ENCODE measurements at places on chromosomes 16 and 17.
A peak's percentile ranks its signal among the peaks of the same experiment; 100 is the strongest.

DNA sequence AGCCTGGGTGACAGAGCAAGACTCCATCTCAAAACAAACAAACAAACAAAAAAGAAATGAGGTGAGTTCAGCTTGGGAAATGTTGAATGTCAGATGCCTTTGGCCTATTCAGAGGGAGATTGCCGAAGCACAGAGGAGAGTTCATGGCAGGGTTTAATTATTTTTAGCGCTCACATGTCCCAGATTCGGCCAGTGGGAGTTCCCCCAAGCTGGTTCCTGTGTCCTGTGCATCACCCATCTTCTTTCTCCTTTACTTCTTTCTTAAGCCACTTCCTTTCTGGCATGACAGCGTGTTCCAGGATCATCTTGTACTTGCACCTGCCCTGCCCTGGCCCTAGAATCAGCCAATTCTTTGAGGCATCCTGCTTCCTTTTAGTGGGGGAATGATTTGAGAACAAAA lies 9.2 kb downstream of the MPV17L start:
- no peak for DNase-seq

DNA sequence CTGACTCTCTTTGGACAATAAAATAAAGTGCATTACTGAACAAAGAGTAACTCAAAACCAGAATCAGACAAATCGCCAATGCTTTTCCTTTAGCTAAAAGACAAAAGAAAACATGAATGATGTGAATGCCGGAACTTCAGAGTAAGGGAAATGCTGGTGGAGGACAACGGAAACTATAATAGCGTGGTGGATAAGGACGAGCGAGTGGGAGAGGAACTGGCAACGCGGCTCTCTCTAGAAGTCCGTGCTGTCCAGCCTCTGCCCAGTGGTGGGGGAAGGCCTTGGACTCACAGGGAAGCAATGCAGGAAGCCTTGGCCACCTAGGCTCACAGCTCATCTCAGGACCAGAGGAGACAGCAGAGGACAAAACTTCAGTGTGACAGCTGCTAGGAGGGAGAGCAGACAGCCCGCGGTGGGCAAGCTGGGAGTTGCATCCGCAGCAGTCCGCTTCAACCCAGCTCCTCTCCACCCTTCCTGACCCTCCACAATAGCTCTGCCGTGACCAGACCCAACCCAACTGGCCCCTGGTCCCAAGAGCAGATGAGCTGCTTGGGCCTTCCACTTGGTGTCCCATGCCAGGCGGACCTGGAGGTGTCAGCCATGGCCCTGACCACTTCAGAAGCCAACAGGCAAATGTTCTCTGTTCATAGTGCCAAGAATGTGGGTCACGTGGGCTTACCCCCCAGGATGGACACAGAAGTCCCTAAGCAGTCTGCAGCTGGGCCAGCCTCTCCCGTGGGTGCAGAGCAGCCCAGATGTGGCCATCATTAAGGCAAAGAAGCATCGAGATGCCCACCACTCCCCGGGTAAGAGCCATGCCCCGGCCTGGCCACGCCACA lies 5.3 kb upstream of the FAAP100 start:
- no peak for DNase-seq

DNA sequence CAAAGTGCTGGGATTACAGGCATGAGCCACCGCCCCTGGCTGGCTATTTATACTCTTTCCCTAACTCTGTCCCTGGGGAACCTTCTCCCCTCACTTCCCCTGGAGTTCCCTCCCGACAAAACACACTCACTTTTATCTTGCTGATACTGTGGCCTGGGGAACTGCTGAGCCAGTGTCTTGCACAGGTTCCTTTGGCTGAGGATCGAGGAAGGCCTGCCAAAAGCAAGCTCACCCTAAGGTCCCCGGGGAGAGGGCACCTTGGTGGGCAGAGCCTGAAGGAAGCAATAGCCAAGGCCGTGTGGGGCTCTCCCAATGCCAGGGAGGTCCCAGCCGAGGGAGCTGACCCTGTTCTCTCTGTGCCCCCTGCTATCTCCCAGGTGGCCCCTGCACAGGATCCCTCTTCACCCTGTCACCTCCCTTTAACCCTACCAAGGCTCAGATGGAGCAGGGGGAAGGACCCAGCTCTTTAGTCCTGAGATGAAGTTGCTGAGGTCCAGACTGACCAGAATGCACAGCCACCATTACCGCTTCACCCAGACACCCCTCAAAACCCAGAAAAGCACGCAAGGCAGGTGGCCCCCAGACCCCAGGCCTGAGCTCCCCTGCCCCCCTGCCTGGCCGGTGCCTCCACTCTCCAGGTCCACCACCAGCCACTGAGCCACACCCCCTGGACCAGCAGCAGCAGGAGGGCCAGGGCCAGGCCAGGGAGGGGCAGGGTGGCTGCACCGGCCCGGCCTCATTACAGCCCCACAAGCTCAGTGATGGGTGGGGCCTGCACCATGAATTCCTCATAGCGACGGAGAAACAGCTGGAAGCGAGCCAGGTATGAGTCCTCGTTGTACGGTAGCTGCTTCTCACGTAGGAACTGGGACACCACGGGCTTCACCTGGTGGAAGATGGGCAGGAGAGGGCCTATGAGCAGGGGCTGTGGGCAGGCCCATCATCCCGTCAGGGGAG lies 5.1 kb upstream of the FDXR start:
- no peak for DNase-seq

GRCh38 chr16:11253009-11253994 lies 2.7 kb downstream of the SOCS1 start:
- no peak for DNase-seq

GRCh38 chr16:80663078-80663477 lies 122.3 kb downstream of the DYNLRB2 start:
- DNase-seq: no peak

GRCh38 chr17:79630821-79631639 lies 20.2 kb upstream of the RBFOX3 start:
- DNase-seq: peak; percentile 59

- no peak for DNase-seq
Measured at GRCh38 chr17:40130352-40131042, 8.7 kb downstream of the MSL1 start.

- peak; percentile 73 for DNase-seq
Measured at GRCh38 chr16:53055541-53056391, 975 bp downstream of the CHD9 start.

GRCh38 chr17:37220607-37220953 lies 155.2 kb upstream of the C17orf78 start:
- no peak for DNase-seq

DNA sequence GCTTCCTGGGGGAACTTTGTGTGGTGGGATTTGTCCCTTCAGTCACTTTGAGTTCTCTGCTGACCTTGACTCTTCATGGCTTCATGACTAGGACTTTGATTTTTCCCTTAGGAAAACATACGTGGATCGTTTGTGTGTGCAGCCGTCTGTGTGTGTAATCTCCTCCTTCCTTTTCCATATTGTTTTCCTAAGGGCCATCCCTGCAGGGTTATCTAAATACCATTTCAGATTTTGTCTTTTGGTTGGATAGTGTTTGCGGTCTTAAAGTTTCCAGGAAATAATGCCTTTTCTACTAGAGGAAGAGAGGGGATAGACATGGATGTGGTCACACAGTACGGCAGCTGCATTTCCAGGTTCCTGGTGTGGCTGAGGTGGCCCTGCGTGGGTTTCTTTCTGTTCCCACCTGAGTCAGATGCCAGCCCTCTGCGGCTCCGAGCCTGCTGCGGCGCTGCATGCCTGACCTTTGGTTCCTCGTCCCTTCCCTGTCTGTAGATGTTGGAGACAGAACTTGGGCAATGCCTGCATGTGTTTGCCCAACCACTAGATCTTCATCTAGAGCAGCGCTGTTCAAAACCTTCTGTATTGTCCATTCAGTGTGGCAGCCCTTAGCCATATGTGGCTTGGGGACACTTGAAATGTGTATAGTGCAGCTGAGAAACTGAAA lies 72.0 kb upstream of the LGALS9 start:
- no peak for DNase-seq

GRCh38 chr17:70107441-70107840 lies 32.4 kb downstream of the KCNJ16 start:
- DNase-seq: no peak

DNA sequence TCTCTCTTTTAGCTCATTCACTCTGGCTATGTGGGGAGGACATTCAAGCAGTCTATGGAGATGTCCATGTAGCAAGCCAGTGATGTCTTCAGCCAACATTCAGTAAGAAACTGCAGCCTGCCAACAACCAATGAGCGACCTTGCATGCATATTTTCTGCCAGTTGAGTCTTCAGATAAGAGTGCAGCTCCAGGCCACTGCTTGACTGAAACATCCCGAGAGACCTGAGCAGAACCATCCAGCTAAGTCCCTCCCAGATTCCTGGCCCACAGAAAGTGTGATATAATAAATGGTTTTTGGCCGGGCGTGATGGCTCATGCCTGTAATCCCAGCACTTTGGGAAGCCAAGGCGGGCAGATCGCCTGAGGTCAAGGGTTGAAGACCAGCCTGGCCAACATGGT lies 10.5 kb upstream of the C17orf58 start:
- DNase-seq: no peak

DNA sequence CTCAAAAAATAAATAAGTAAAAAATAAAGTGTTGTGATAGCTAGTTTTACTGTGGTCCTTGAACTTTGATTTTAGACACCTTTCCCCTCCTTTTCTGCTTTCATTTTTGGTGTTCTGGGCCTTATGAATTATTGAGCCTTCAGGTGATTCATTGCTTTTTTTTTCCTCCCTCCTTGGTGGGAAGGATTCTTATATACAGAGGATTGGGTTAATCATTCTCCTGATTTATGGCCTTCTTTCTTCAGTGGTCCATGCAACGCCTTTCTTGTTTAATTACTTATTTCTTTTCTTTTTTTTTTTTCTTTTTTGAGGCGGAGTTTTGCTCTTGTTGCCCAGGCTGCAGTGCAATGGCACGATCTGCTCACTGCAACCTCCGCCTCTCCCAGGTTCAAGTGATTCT lies 8.0 kb upstream of the MYL4 start:
- DNase-seq: no peak

- no peak for DNase-seq
Measured at GRCh38 chr17:13337864-13338371, 263.8 kb downstream of the HS3ST3A1 start.

DNA sequence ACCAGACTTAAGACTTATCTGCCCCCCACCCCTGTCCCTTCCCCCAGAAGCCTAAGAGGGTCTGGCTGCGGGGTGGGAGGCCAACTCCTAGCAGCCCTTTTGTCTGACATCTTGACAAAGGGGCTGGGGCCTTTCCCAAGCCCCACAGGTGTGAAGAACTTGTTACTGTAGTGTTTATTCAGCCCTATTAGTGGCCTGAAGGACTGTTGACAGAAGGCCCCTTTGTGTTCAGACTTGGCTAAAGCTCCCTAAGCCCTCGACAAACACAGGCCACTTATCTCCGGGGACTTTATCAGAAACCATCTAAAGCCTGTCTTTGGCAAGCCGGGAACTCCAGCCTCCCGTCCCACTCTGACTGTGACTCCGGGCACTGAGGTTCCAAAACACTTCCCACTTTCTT lies 129.8 kb downstream of the NTN1 start:
- DNase-seq: no peak

- no peak for DNase-seq
Measured at GRCh38 chr16:86444261-86444660, 66.1 kb upstream of the FOXF1 start.

DNA sequence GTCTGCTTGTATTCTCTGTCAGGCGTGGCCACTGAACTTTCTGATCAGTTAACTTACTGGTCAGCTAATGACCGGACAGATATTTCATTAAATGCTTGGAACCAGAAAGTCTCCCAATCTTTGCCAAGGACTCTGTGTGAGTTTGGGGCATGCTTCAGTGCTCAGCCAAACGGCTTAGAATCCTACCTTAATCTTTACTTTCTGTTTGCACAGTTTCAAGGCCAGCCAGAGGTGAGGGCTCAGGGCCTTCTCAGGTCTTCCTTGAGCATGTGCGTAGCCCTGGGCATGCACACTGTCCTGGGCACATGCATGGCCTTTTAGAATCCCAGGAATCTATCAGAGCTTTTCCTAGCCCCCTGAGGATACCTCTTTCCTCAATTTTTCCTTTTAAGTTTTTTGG lies 230.1 kb downstream of the RAB11FIP4 start:
- DNase-seq: no peak

GRCh38 chr17:7553356-7553755 lies 4.5 kb downstream of the TNFSF12 start:
- DNase-seq: no peak

DNA sequence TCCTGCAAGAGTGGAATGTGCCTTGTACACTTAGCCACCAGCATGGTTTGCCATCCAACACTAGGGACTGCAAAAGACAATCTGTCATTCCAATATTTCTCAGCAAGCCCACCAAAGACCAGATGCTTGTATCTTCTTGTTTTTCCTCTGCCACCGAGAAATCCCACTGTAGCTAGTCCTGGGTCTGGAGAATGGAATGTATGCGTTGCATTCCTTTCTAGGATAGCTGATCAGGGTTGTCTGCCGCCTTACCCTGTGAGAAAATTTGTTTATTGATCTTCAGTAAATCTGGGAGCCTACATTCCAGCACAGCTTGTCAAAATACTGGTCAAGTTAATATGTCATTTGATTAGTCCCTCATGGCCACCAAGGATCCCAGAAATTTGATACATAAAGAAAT lies 28.1 kb upstream of the ADAMTS18 start:
- DNase-seq: no peak

DNA sequence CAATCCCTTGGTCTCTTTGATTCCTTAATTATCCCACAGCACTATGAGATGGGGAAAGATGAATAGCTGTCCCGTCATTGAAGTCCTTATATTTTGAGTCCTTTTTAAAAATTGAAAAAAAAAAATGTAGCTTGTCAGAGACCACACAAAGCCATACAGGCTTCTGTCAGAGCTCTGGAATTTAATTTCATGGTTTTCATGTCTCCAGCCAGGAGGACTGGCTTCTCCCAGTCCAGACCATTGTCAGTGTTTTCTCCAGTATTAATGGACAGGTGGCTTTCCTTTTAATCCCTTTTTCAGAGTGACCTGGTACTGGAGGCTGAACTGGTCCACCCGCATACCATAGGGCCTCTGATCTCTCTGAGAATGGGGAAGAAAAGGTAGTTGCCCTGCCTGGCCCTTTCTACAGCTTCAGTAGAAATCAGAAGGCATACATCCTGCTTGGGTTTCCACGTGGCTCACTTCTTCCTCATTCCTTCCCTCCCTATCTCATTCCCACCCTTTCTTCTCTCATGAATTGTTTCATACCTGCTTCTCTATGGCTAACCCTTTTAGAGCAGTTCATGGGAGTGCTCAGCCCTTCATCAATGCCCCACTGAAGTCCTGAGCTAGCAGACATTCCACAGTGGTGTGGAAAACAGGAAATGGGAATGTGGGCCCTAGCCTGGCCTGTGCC lies 29.1 kb downstream of the TRIM16 start:
- no peak for DNase-seq

- DNase-seq: no peak
Measured at GRCh38 chr17:35312790-35313711, 60.4 kb downstream of the SLFN11 start.
